ENCODE measurements at places on chromosomes 3 and 15.

- no peak for DNase-seq
These were observed 138.3 kb upstream of the PTPRG start for GRCh38 chr3:61422945-61423673.

DNA sequence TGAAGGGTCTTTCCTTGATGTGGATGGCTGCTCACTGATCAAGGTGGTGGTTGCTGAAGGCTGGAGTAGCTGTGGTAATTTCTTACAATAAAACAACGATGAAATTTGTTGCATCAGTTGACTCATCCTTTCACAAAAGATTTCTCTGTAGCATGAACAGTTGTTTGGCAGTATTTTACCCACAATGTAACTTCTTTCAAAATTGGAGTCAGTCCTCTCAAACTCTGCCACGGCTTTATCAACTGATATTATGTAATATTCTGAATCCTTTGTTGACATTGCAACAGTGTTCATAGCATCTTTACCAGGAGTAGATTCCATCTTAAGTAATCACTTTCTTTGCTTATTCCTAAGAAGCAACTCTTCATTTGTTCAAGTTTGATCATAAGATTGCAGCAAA lies 252.6 kb downstream of the UBE2E2 start:
- no peak for DNase-seq

- DNase-seq: no peak
These were observed 97.1 kb upstream of the ICE2 start for GRCh38 chr15:60576044-60576443.

GRCh38 chr15:80379693-80380092 lies 24.5 kb upstream of the ARNT2 start:
- no peak for DNase-seq

GRCh38 chr3:24294150-24294549 lies 200.5 kb downstream of the THRB start:
- no peak for DNase-seq

- no peak for DNase-seq
These were observed 4.0 kb downstream of the PLA2G4D start for GRCh38 chr15:42090370-42090769.

- DNase-seq: peak; percentile 84
These were observed 53.7 kb downstream of the NKIRAS1 start for GRCh38 chr3:23863060-23863459.

Data from endothelial cell of umbilical vein (primary cell).